ENCODE measurements at places on chromosomes 16 and 17.
A peak's percentile ranks its signal among the peaks of the same experiment; 100 is the strongest.

- DNase-seq, result no peak
These were observed 25.2 kb upstream of the GSE1 start for GRCh38 chr16:85587762-85588556.

GRCh38 chr17:34368946-34369500 lies 6.0 kb upstream of the CCL1 start:
- no peak for DNase-seq

DNA sequence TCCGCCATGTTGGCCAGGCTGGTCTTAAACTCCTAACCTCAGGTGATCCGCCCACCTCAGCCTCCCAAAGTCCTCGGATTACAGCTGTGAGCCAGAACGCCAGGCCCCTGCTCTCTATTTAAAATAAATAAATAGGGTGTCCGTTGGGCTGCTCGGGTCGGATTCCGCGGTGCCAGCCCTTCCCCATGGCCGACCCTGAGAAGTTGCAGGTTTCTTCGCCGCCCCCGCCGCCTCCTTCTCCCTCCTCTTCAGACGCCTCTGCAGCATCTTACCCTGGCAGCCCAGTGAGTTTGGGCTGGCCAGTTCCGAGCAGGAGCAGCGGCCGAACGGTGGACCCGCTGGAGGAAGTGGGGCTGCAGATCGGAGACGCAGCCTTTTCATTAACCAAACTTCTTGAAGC lies 1.7 kb upstream of the LUC7L start:
- no peak for DNase-seq

DNA sequence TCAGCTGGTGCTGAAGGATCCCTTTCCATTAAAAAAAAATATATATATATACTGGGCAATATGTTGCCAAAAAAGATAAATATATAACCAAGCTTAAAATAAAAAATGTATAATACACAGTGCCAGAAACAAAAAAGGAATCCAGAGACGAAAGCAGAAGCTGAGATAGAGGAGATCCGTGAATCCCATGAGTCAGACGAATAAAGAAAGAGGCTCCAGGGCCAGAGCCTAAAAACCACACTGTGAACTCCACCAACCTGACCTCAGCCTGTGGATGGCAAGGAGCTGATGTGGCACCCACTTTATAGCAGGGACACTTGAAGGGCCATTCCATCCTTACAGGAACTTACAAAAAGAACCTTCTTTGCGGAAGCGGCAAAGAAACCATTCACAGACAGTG lies 34.8 kb downstream of the PITPNM3 start:
- DNase-seq, result no peak

DNA sequence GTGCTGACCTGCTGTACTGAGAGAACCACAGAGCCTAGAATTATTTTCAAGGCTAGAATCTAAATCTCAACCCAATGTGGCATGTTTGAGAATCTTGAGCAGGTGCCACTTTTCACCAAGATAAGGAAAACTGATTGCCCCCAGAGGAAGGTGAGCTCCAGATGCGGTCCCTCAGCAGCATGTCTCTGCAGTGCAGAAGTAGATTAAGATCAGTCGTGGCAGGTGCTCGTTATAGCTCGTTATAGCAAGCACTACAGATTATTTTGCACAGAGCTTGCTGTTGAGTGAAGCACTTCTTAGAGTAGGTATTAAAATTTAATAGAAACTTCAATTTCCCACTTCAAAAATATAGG lies 176.0 kb downstream of the AATF start:
- DNase-seq, result peak; percentile 83

Data from DMS79 treated with DMSO at 0.1 percent for 48 hours (cell line).